CD8-positive, alpha-beta memory T cell (primary cell): ENCODE measurements at places on chromosomes 1 and 21. TPM values are rescaled to one million over a fixed set of nuclear protein-coding genes. Genes with fewer than 3 reads are reported as not detected.

DNA sequence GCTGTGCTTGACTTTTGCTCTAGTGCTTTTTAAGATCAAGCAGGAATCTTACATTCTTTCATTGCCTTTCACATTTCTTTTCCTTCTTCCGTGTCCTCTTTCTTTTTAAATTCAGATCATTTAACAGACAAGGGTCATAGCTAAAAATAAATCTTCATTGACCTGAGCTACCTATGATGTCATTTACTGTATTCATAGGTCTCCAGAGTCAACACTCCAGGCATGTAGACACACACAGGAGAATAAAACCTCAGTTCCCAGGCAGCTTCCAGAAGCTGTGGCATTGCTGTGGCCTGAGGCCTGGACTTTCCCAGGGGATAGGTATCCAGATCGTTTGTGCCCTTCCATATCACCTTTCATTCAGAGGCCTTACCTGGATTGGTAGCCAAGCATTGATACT lies 38.5 kb upstream of the ENAH start:
- H3K36me3 ChIP-seq: no peaks in the 10 kb centered on the region
- no peaks in the 10 kb centered on the region for H3K27me3 ChIP-seq
- H3K4me1 ChIP-seq: no peaks in the 10 kb centered on the region

- peak within 1 kb of the TSS; percentile 86 for H3K27ac ChIP-seq
- no peaks in the 10 kb centered on the region for H3K36me3 ChIP-seq
- peak within 1 kb of the TSS; percentile 68 for H3K4me3 ChIP-seq
- DNase-seq: no peak
- peaks cover 26% of the 10 kb centered on the region for H3K4me1 ChIP-seq
- no peaks in the 10 kb centered on the region for H3K27me3 ChIP-seq
Observed at GRCh38 chr1:26168410-26169197, at the start of gene C1orf232. Gene C1orf232 (minus strand): TSS chr1:26168963. CDS start chr1:26168499, 464 bp downstream.

DNA sequence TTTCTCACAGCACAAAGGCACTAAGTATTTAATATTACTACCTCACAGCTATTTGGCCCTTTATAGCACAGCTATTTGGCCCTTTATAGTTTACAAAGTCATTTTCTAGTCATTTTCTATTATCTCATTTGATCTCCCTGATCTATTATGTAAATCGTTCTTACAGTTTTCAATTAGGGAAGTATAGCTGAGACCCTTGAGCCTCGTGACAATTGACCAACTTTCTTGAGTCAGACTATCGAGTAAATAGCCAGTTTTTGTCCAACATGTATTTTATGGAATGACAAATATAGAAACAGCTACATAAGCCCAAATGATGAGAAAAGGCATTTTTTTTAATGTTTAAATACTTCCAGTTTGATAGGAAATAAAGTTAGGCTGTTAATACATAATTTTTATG lies 7.0 kb upstream of the ANGPTL1 start:
- no peaks in the 10 kb centered on the region for H3K27me3 ChIP-seq
- H3K4me1 ChIP-seq: no peaks in the 10 kb centered on the region
- no peak for DNase-seq
- no peaks in the 10 kb centered on the region for H3K36me3 ChIP-seq
- H3K4me3 ChIP-seq: no peak overlapping the region

DNA sequence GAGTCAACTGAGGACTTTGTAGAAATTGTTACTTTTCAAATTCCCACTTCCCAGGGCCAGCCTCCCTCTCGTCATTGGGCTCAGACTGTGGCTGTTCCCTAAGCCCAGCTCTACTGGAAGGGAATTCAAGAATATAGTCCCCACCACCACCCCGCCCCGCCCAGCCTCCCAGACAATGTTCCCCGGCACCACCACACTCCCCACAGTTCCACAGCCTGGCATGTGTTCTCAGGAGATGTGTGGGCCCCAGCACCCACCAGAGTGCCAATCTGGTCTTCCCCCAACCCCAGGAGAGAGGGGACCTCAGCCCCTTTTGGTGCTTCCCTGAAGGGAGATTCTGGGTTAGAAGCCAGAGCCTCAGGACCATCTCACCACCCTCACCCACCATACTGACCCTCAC lies 120.1 kb downstream of the SYT2 start:
- H3K4me1 ChIP-seq: no peaks in the 10 kb centered on the region
- no peaks in the 10 kb centered on the region for H3K27me3 ChIP-seq
- H3K27ac ChIP-seq: no peak overlapping the region
- DNase-seq: no peak
- no peaks in the 10 kb centered on the region for H3K36me3 ChIP-seq

- H3K27ac ChIP-seq: no peak overlapping the region
- DNase-seq: no peak
- no peak overlapping the region for H3K4me3 ChIP-seq
- no peaks in the 10 kb centered on the region for H3K36me3 ChIP-seq
- no peaks in the 10 kb centered on the region for H3K4me1 ChIP-seq
Observed at GRCh38 chr1:94218332-94218731, 19.1 kb downstream of the ARHGAP29 start.

DNA sequence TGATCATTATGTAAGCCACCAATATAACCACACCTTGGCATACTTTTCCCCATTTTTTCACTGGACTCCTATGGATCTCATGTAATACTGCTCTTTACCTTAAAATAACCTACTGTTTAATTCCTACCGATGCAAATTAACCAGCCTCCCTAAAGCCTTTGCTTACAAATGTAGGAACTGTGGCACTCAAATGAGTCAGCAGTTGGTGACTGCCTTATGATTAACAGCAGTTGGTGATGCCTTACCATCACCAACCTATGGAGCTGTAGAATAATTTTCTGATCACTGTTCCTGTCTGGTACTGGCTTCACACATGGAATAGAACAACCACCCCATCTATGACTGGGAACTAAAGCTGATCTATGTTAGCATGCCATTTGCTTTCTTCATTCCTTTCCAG lies 7.8 kb upstream of the NUDT17 start:
- peaks cover 64% of the 10 kb centered on the region for H3K36me3 ChIP-seq
- H3K4me1 ChIP-seq: no peaks in the 10 kb centered on the region
- H3K4me3 ChIP-seq: no peak overlapping the region
- no peak overlapping the region for H3K27ac ChIP-seq

- peaks cover 6% of the 10 kb centered on the region for H3K4me1 ChIP-seq
- no peak overlapping the region for H3K27ac ChIP-seq
- peak; percentile 22 for DNase-seq
Observed at GRCh38 chr1:31786366-31787060, 22.4 kb upstream of the ADGRB2 start.

DNA sequence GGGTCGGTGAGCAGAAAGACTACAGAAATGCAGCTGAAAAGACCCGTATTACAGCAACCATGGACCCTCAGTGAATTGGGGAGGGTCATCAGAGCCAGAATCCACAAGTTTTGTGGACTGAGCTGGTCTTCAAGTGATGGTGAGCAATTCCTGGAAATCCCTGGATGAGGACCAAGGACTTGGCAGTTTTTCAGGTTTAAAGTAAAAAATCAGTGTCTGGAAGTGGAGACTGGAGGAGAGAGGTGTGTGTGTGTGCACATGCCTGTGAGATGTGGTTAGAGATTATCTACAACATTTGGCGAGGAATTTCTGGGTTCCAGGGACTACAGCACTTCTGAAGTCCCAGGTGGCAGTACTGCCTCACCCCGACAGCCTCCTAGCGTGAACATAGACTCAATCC lies 56.4 kb downstream of the KIRREL1 start:
- H3K27me3 ChIP-seq: no peaks in the 10 kb centered on the region
- no peak for DNase-seq
- no peak overlapping the region for H3K4me3 ChIP-seq
- no peak overlapping the region for H3K27ac ChIP-seq
- H3K36me3 ChIP-seq: no peaks in the 10 kb centered on the region
- H3K4me1 ChIP-seq: no peaks in the 10 kb centered on the region

DNA sequence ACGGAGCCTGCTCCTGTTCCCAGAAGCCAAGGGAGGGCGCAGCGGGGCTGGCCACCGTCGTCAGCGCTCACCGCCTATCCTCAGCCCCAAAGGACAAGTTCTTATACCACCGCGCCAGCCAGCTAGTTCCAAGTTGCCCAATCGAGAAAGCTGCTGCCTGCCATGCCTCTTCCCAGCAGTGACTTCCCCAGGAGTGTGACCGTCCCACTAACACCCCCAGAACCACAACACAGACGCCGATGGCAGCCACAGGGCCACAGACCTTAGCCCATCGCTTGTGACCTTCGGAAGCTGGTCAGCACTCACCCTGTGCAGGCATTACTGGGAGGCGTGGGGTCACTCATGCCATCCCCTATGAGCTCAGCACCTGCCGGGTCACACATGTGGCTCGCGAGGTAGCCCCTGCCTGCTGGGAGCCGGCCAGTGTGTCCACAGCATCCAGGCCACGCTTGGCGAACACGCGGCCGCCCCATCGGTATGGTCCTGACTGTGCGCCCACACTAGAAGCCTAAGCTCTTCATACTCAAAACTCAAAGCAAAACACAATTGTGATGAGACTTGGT lies 20.1 kb downstream of the NADK start:
- no peak for DNase-seq
- no peak overlapping the region for H3K4me3 ChIP-seq
- no peaks in the 10 kb centered on the region for H3K4me1 ChIP-seq
- H3K27ac ChIP-seq: peak overlapping the region; percentile 67
- H3K36me3 ChIP-seq: peaks cover 26% of the 10 kb centered on the region
- H3K27me3 ChIP-seq: no peaks in the 10 kb centered on the region

- no peaks in the 10 kb centered on the region for H3K27me3 ChIP-seq
- no peak overlapping the region for H3K27ac ChIP-seq
- H3K36me3 ChIP-seq: no peaks in the 10 kb centered on the region
- H3K4me3 ChIP-seq: no peak overlapping the region
Observed at GRCh38 chr1:2950926-2951305, 70.4 kb upstream of the ACTRT2 start.

- H3K27ac ChIP-seq: no peak overlapping the region
- H3K4me3 ChIP-seq: no peak overlapping the region
- H3K36me3 ChIP-seq: no peaks in the 10 kb centered on the region
- no peak for DNase-seq
- H3K4me1 ChIP-seq: no peaks in the 10 kb centered on the region
Observed at GRCh38 chr1:21623410-21623961, 45.7 kb downstream of the RAP1GAP start.

DNA sequence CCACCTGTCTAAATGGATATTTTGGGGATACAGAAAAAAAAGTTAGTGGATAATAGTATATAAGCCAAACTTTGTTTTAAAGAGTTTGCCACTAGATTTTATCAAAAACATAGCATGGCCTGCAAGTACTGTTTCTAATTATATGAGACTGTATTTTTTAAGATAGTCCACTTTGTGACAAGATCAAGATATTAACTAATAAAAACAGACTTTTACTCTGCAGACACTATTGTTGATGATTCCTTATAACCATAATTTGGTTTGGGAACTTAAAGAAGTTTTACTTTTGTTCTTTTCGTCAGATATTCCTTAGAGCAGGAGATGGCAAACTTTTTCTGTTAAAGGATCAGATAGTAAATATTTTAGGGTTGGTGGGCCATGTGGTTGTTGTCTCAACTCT lies 36.4 kb downstream of the SMG7 start:
- H3K36me3 ChIP-seq: no peaks in the 10 kb centered on the region
- no peaks in the 10 kb centered on the region for H3K27me3 ChIP-seq
- no peak overlapping the region for H3K4me3 ChIP-seq
- H3K4me1 ChIP-seq: peaks cover 6% of the 10 kb centered on the region
- no peak for DNase-seq
- no peak overlapping the region for H3K27ac ChIP-seq

DNA sequence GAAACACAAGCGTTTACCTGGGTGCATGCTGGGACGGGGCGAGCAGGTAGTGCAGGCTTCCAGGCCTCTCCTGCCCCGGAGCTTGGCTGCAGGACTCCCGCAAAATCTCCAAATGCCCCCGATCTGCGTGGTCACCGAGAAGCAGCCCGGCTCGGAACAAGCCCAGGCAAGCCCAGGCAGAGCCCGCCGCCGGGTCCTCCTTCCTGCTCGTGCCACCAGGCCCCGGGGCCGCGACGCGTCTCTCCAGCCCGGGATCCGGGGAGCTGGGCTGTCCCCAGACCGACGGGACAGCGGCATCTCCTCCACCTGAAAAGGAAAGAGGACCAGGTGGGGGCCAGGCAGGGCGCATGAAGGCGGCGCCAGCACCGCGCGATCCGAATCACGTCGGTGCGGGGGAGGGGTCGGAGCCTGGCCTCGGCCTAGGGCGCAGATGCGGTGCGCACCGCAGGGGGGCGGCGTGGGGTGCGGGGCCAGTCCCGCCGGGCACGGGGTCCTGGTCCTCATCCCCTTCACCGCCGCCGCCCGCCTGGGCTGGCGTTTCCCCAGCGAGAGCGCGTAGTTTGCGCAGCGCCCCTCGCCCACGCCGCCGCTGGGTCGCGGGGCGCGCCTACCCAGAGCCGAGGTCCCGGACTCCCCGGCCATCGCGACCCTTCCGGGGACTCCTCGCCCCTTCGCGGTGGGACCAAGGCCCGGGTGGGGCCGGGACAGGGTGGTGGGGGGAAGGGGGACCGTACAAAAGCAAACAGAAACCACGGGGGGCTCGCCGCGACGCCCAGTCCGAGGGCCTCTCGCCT lies 52.4 kb upstream of the H6PD start:
- peaks cover 6% of the 10 kb centered on the region for H3K4me1 ChIP-seq
- no peak for DNase-seq
- H3K4me3 ChIP-seq: peak overlapping the region; percentile 47
- H3K27ac ChIP-seq: no peak overlapping the region

DNA sequence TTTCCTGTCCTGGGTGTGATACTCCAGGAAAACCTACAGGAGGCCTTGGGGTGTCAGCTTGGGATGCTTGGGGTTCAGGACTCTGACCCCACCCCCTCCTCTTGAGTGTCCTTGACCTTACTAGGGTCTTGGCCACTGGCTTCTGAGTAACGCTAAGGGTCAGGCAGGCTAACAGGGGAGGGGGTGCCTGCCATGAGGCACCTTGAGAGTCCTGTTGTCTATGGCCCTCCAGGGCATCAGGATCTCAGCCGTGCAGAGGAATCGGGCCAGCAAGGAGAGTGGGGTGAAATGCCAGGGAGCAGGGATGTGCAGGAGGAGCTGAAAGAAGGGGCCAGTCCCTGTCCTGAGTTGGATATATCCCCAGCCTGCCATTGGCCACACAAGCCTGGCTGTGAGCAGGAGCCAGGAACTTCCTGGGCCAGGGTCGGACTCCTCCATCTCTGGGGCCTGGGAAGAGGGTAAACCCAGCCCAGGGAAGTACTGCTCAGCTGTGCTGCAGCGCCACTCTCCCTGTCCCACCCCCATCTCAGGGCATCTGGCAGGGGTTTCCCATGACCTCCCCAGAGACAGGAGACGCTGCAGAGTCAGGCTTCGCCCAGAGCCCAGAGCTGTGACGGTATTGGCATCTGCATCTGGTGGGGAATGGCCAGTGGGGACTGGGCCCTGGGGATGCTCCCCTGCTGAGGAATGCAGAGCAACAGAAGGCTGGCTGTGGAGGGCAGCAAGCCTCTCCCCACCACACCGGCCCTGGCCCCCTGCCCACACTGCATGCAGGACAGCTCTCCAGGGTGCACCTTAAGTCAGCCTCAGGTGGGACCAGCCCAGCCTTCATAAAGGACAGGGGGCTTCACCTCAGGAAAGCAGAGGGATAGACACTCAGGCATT lies 6.3 kb downstream of the KIF21B start:
- no peak overlapping the region for H3K4me3 ChIP-seq
- H3K27ac ChIP-seq: no peak overlapping the region
- no peaks in the 10 kb centered on the region for H3K27me3 ChIP-seq

DNA sequence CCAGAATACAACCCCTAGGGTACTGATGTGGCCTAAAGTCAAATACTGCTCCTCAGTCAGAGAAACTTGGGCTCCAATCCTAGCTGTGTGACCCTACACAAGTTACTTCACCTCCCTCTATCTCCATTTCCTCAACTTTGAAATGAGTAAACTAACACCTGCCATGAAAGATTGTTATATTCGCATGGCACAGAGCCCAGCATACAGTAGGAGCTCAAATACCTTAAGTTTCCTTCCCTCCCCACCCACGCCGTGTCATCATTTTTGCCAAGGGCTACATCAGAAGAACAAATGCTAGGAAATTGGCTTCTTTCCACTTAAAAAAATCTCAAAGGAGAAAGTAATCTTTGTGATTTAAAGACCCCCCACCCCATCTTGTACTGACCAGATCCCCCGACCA lies 22.2 kb upstream of the ZNF362 start:
- no peak overlapping the region for H3K4me3 ChIP-seq
- DNase-seq: no peak
- H3K4me1 ChIP-seq: no peaks in the 10 kb centered on the region
- no peaks in the 10 kb centered on the region for H3K27me3 ChIP-seq

C1orf94 gene
- not detected for total RNA-seq
